ENCODE measurements at places on chromosomes 7 and 10. TPM values are rescaled to one million over a fixed set of nuclear protein-coding genes. Genes with fewer than 3 reads are reported as not detected.

The CCL24 gene
- 0.28 TPM for total RNA-seq

The KIF11 gene
- 24.6 TPM for total RNA-seq

The NPTX2 gene
- total RNA-seq = 1.3 TPM

The AKR1B15 gene
- total RNA-seq = not detected

The THNSL1 gene
- total RNA-seq = 3.3 TPM

The IFIT1 gene
- 1.8 TPM for total RNA-seq

The TMEM72 gene
- not detected for total RNA-seq

The H2BK1 gene
- not detected for total RNA-seq

All from endothelial cell of coronary artery (primary cell).